Panc1 (cell line): ENCODE measurements at places on chromosomes 1 and 21. TPM values are rescaled to one million over a fixed set of nuclear protein-coding genes. Genes with fewer than 3 reads are reported as not detected.

GRCh38 chr1:83889707-83890106 is 109.2 kb downstream of the TTLL7 start:
- no peak overlapping the region for H3K27ac ChIP-seq
- no peaks in the 10 kb centered on the region for H3K36me3 ChIP-seq
- no peaks in the 10 kb centered on the region for H3K4me1 ChIP-seq
- H3K4me3 ChIP-seq, result no peak overlapping the region
- DNase-seq, result no peak

Gene UQCRH
- 498 TPM for total RNA-seq

Gene FRRS1
- 1.2 TPM for total RNA-seq

DNA sequence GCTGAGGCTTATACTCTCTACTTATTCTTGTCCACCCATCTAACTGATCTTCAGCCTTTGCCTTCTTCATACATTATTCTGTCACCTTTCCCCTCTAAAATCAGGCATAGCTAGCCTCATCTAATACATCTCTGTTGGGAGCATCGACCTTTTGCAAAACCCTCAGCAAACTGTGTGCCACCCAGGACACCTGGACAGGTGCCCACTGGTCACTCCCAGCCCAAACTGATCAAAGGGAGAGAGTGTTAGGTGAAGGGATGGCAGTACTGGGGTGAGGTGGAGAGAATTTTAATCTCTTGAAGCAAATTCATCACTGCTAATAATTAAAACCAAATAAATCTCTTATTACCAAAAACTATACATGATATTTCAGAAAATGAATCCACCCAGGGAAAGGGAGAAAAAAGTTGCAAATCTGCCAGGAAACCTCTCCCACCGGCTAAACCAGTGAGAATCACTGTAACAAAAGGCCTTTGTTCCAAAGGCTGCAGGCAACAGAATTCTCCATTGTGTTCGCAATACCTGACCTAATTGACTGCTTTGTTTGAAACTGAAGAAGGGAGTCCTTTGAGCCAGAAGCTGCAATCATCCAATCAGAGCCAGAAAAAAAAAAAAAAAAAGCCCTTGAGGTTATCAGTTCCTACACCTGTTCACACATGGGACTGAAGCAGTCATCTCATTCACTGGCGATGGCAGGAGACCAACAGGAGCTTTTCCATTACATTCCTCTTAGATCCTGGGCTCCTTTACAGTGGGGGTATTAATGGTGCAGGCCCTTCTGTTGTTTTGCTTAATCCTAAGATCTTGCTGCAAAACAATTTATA is 172.6 kb downstream of the APP start:
- H3K4me1 ChIP-seq, result peaks cover 6% of the 10 kb centered on the region; the same call in 1 of the 2 replicates
- peaks cover 3% of the 10 kb centered on the region for H3K36me3 ChIP-seq
- H3K27ac ChIP-seq, result peak overlapping the region; percentile 44; the same call in 1 of the 2 replicates
- no peak for DNase-seq
- H3K27me3 ChIP-seq, result no peaks in the 10 kb centered on the region
- no peak overlapping the region for H3K4me3 ChIP-seq

GRCh38 chr1:173009597-173009996 is 41.1 kb downstream of the TNFSF18 start:
- no peaks in the 10 kb centered on the region for H3K27me3 ChIP-seq
- no peak overlapping the region for H3K27ac ChIP-seq

GRCh38 chr1:230307213-230307612 is 118.9 kb downstream of the PGBD5 start:
- H3K27ac ChIP-seq, result no peak overlapping the region
- no peaks in the 10 kb centered on the region for H3K36me3 ChIP-seq
- no peaks in the 10 kb centered on the region for H3K27me3 ChIP-seq
- H3K4me3 ChIP-seq, result no peak overlapping the region
- no peaks in the 10 kb centered on the region for H3K4me1 ChIP-seq
- DNase-seq, result no peak

- no peaks in the 10 kb centered on the region for H3K4me1 ChIP-seq
- no peak overlapping the region for H3K27ac ChIP-seq
- H3K36me3 ChIP-seq, result no peaks in the 10 kb centered on the region
- H3K27me3 ChIP-seq, result no peaks in the 10 kb centered on the region
- H3K4me3 ChIP-seq, result no peak overlapping the region
Observed at GRCh38 chr1:97101509-97101908, 379.9 kb downstream of the PTBP2 start.

DNA sequence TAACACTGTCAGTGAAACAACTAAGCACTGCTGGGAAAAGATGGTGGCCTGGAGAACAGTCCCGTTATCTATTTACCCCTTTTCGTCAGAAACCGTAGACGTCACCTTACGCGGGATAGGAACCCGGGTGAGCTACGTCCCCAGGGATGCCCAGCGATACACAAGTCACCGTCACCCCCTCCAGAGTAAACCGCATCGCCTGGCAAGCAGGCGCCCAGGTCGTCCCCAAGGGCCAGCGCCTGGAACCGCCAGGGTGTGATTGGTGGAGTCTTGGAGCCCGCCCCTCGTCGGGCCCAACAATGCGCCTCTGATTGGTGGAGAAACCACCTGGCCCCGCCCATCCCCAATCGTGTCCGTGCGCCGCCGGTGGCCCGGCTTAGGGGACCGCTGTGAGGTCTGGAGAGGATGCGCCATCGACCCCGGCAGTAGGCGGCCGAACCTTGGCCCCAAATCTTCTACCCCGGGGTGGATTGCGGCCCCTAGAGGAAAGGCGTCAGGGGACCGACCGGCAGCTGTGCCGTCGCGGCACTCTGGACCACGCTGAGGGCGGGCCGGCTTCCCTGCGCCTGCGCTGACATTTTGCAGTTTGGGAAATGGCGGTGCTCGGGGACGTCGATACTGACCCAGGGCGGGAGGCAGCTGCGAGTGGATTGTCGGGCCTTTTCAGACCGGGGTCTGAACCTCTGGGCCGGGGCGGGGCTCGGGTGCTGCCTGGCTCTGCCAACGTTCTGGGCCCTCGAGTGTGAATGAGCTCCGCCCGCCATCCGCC is 34.4 kb downstream of the SLC2A1 start:
- H3K27ac ChIP-seq, result peak overlapping the region; percentile 88
- no peaks in the 10 kb centered on the region for H3K36me3 ChIP-seq
- H3K4me1 ChIP-seq, result peaks cover 12% of the 10 kb centered on the region
- peak overlapping the region; percentile 62 for H3K4me3 ChIP-seq

DNA sequence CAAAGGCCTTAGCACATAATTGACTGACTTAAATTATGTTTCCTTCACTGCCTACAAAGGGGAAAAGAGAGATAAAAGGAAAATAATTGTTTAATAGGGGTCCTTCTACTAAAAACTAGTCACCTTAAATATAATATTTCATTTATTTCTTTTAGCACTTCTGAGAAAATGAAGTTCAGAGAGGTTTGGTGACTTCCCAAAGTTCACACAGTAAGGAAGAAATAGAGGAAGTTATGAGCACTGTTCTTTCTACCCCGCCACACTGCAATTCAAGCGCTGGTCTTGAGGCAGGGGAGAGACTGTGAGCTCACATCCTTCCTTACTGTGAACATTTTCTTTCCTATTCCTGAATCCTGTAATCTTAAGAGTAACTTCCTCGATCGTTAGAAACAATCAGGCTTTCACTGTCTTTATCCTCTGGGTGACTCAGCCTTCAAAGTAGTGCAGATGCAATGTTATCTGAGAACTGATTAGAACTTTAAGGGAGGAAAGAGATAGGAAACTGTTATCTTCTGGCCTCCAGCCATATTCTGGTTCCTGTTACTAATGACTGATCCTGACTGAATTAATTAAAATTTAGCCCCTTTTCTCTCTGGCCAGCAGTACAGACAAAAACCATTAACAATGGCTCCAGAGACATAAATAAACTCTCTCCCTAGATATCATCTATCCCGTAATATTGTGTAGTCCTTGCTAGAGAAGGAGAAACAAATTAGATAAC is 6.8 kb downstream of the RGS5 start:
- no peaks in the 10 kb centered on the region for H3K4me1 ChIP-seq
- no peaks in the 10 kb centered on the region for H3K36me3 ChIP-seq
- H3K27ac ChIP-seq, result no peak overlapping the region
- no peak overlapping the region for H3K4me3 ChIP-seq

DNA sequence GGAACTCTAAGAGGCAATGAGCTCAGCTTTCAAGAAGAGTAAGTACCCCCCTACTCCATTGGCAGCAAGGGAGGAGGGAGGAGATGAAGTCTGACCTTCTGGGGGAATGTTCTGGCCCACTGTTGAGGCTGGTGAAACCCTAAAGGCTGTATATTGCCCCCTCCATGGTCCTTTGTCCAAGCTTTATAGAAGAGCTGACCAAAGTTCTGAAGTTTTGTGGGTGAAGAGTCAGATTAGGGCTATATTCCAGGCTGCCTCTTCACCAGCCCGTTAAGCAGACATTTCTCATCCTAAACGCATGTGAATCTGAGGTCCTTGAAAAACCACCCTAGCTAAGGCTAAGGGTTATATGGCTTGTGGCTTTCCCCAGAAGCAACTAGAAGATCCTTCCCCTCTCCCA is 1.4 kb downstream of the C1orf94 start:
- H3K4me3 ChIP-seq, result no peak overlapping the region
- no peaks in the 10 kb centered on the region for H3K4me1 ChIP-seq
- no peaks in the 10 kb centered on the region for H3K36me3 ChIP-seq
- no peak overlapping the region for H3K27ac ChIP-seq

DNA sequence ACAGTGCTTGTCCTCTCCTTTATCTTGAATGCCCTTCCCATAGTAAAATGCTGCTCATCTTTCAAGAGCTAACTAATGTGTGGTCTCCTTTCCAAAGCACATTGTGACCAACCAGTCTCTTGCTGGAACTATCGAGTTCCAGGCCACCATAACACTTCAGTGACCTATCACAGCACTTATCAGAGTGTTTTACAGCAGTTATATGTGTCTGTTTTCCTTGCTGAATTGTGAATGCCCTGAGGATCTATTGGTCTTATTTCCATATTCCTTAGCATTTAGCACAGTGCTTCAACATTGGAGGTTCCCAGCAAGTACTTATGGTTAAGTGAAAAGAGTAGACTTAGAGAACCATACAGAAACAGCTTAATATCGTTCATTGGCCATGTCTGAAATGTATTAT is 264.3 kb downstream of the DYRK1A start:
- H3K27me3 ChIP-seq, result no peaks in the 10 kb centered on the region
- H3K4me3 ChIP-seq, result no peak overlapping the region
- H3K4me1 ChIP-seq, result peaks cover 7% of the 10 kb centered on the region; the same call in 1 of the 2 replicates
- H3K27ac ChIP-seq, result peak overlapping the region; percentile 46; the same call in 1 of the 2 replicates

Gene PTPN22
- total RNA-seq, result not detected

- H3K4me1 ChIP-seq, result no peaks in the 10 kb centered on the region
- no peaks in the 10 kb centered on the region for H3K27me3 ChIP-seq
Observed at GRCh38 chr1:35873243-35873750, 9.7 kb upstream of the AGO1 start.

DNA sequence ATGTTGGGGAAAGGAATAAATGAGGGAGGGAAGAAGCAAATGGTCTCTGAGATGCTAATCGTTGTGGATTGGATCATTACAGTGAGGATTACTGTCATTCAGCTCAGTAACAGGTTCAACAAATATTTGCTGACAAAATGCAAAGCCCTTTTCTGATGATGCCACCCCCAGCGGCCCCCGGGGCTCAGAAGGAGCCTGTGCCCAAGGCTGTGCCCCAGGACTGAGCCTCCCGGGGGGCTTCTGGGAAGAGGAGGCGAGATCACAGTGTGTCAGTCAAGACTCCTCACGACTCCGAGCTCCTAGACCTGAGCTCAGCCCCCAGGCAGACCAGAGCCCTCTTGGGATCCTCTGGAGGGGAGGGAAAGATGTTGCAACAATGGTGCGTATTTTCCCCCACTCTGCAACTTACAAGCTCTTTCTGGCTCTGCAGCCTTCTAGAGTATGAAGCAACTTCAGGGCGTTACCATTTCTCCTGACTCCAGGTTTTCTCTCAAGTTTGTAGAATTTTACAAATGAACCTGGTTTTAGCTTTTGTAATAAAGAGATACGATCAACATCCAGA is 20.8 kb downstream of the EPHA8 start:
- H3K36me3 ChIP-seq, result no peaks in the 10 kb centered on the region
- no peak for DNase-seq
- no peaks in the 10 kb centered on the region; the same call in 1 of the 2 replicates for H3K27me3 ChIP-seq
- H3K27ac ChIP-seq, result no peak overlapping the region
- H3K4me3 ChIP-seq, result no peak overlapping the region

Gene LIN9
- 11.4 TPM for total RNA-seq

DNA sequence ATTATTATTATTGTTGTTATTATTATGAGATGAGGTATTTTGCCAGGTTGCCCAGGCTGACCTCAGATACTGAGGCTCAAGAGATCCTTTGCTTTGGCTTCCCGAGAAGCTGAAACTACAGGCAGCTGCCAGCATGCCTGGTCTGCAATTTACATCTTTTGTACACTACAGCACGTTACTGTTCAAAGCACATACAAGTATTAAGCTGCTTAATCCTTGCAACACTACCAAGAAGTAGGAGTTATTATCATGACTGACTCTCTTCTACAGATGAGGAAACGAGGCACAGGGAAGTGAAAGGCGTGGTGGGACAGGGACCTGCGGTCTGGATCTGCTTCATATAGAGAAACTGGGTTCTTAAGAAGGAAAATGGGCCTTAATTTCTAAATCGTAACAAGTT is 11.6 kb downstream of the ERG start:
- no peak overlapping the region for H3K27ac ChIP-seq
- H3K27me3 ChIP-seq, result no peaks in the 10 kb centered on the region
- no peak for DNase-seq
- H3K4me3 ChIP-seq, result no peak overlapping the region

DNA sequence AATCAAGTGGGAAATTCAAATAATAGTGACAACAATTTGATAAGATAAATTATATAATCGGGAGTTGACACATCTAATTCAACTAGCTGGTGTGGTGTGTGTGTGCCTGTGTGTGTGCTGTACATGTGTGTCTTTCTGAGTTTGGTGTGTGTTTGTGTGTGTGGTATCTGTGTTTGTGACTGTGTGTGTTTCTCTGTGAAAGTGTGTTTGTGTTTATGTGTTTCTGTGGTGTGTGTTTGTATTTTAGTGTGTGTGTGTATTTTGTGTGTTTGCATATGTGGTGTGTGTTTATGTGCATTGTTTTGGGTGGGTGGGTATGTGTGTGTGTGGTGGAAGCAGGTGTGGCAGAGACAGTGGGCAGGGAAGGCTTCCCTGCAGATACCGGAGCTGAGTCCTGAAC is 4.8 kb upstream of the DSCAM start:
- no peak for DNase-seq
- no peak overlapping the region for H3K4me3 ChIP-seq
- no peaks in the 10 kb centered on the region for H3K4me1 ChIP-seq
- H3K27me3 ChIP-seq, result peaks cover 5% of the 10 kb centered on the region
